HepG2 (cell line): ENCODE measurements at places on chromosomes 3 and 15.

- DNase-seq, result no peak
Observed at GRCh38 chr3:186628756-186629155, 11.4 kb upstream of the FETUB start.

GRCh38 chr3:72782521-72782920 is 65.7 kb downstream of the SHQ1 start:
- no peak for DNase-seq

DNA sequence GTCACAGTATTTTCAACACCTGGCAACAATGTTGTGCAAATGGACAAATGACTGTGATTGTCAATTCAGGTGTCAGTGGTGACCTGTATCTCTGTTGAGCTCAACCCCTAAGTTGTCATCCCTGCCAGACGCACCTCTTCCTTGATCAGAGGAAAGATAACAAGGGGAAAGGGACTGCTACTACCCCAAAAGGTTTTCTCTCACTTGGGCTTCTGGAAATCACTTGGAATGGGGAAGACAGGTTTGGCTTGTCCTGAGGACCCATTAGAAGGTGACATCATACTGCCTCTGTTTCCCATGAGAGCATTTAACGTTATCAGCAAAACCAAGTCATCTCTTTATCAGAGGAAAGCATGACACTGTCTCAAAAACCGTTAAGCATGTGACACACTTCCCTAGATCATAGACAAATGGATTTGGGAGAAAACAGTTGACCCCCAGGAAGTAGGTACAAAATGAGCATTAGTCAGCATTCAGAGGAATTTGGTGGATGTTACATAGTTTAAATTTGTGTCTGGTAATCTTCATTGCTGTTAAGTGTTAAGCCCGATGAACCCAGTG is 769.5 kb downstream of the GRM7 start:
- no peak for DNase-seq

DNA sequence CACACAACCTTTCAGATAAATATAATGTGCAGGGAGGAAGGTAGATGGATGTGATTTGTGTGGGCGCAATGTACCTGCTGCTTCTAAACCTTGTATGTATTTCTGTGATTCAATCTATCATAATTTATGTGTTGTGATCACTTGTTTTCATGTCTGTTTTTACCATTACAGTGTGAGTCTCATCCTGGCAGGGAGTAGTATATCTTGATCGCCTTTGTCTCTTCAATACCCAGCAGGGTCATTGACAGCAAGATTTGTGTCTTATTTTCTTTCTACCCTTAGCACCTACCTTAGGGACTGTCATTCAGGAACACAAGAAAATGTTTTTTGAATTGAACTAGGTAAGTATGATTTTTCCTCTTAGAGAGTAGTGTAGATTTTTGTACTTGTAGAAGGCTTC is 83.7 kb upstream of the SELENOK start:
- no peak for DNase-seq

DNA sequence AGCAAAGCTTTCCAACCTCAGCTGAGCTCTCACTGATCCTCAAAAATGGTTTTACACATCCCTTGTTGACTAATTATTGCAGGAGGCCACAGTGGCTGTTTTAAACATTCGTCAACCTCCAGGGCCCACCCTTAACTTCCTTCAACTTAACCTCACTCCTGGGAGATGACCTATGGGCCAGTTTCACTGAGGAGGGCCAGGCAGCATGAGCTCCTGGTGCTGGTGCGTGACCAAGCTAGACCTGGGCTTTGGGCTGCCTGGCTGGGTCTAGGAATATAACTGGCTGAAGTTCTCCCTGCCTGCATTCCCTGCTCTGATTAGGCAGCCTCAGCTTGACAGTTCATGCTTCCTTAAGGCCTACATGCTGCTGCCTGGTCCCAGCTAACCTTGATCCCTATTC is 273.7 kb upstream of the ATP11B start:
- DNase-seq, result no peak

DNA sequence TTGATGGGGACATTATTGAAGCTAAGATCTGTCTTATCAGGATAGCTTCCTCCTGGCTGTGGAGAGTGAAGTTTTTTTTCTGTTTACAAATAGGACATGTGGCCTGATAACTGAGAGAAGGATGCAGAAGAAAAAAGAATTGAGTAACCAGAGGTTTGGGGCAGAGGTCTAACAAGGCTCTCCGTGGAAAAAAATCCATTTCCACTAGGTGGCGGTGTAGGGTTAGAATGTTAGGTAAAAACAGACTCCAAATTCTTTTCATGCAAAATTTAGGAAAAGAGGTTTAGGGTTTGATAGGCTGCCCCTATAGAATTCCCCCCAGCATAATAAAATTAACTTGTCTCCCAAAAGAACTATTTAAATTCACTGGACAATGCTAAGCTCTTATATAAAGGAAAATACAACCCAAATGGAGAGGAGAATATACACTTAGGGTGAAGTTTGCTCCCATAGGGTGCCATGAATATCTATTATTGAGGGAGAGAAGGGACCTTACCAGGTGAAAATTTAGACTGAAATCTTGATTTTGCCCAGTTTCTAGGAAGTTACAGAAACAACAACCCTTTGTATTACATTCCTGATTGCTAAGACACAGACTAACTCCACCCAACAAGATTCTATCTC is 1560.4 kb downstream of the OTOL1 start:
- peak; percentile 41 for DNase-seq

GRCh38 chr3:160796813-160797164 is 40.8 kb downstream of the PPM1L start:
- DNase-seq, result peak; percentile 17

- no peak for DNase-seq
Observed at GRCh38 chr15:50753463-50753862, 12.0 kb downstream of the SPPL2A start.

DNA sequence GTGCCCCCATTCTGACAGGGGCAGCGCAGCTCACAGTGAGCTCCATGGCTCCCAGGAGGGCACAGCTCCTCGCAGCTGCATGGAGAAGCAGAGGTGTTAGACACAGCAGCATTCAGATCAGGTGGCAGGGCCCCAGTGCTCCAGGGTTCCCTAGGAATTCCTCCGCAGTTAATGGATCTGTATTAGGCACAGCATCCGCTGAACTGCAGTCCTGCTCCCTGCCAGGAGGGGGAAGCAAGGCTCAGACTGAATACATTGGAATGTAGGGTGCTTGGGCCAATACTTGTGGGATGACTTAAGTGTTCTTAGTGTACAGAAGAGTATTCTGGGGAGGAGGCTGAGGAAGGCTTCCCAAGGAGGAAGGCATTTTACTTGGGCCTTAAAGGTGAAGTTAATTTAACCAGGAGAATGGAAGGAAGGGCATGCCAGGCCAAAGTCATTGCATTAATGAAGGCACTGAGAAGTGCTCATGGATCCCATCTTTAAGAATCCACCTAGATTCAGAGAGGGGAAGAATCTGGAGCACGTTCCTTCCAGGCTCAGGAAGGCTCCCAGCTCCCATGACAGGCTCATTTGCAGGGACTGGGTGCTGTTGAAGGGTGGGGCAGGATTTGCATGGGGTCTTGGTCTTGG is 111.6 kb downstream of the RAB11A start:
- DNase-seq, result peak; percentile 30

- DNase-seq, result no peak
Observed at GRCh38 chr3:171817074-171817800, 7.0 kb upstream of the PLD1 start.

- no peak for DNase-seq
Observed at GRCh38 chr15:92909136-92909781, 9.1 kb downstream of the CHD2 start.

DNA sequence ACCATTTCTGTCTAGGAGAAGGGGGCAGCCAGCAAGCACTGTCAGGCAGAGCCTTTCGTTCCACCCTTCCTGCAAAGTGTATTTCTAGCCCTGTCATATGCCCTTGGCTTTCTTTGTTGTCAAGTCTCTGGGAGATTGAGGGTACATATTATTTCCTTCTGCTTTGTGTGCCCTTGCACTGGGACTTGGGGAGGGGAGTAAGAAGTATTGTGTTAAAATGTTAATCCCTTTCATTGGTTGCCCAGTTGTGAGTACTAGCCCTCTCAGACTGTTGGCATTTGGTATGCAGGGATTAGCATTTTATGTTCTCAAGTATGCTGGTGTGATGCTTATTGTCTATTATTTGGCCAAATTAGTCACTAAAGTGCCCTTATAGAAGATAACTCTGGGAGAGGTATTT is 63.9 kb downstream of the RBM6 start:
- no peak for DNase-seq

DNA sequence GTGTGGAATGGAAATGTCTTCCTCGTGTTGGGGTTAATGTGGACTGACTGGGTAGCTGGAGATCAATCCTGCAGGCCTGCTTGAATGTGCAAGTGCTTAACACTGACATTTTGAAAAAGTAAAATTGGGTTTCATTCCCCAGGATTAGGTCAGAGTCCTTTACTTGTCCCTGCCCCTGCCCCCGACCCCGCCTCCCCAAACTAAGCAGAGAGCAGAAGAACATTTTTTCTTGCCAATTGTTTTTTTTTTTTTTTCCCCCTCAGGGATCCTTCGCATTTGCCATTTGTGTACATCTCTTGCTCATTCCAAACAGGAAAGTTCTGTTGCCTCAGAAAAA is 147.0 kb upstream of the NR2F2 start:
- peak; percentile 39 for DNase-seq

GRCh38 chr3:64578062-64578770 is 109.6 kb downstream of the ADAMTS9 start:
- DNase-seq, result no peak

DNA sequence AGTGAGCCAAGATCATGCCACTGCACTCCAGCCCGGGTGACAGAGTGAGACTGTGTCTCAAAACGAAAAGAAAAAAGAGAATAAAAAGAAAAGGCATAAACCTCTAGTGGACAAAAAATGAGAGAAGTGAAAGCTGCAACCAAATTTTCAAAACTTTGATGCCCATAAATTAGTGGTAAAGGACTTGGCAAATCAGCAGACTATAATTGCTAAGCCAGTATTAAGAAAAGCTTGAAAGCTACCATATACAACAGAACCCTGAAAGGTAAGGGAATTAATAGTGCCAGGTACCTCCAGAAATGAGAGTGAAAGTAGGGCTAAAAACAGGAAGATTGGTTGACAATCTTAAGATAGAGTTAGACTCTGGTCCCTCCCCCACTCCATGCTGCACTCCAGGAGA is 32.9 kb upstream of the SLC22A13 start:
- DNase-seq, result no peak

GRCh38 chr3:99624496-99625236 is 13.7 kb upstream of the COL8A1 start:
- DNase-seq, result no peak

DNA sequence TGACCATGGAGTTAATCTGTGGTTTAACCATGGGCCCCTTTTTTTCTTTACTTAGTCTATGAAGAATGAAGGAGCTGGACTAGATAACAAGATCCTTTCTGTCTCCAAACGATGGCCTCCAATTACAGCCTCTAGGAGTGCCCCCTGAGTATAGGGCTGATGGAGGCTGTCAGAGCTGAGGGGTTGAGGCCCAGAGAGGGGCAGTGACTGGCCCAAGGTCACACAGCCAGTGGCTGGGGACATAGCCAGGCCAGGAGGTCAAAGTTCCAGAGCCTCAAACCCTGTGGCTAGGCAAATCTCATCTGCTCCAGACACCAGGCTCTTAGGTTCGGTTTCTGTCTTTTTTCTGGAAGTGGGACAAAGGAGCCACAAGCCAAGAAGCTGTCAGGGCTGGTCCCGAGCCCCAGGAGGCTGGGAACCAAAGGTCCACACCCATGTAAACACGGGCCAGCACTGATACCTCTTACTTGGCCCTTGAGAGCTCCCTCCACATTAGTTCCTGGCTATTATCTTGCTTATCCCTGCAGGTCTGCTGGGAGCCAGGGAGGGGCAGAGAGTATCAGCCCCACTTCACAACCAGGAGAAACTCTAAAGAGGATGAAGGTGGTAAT is 10.3 kb downstream of the RHOV start:
- DNase-seq, result no peak

DNA sequence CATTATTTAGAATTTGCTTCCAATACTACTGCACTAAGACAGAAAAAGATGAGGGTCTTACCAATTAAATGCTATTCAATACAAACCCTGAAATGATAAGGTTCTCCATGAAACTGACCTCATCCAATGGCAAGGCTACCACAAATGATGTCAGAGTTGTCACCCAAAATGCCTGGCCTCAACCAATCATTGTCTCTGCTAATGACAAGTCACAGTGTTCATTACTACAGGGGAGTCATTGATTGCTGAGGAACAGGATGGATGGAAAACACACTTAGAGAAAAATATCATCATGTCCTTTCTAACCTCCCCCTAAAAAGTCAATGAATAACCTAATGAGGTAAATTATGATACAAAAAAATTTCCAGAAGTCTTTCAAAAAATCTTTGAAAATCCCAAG is 91.0 kb downstream of the FOXP1 start:
- DNase-seq, result no peak

DNA sequence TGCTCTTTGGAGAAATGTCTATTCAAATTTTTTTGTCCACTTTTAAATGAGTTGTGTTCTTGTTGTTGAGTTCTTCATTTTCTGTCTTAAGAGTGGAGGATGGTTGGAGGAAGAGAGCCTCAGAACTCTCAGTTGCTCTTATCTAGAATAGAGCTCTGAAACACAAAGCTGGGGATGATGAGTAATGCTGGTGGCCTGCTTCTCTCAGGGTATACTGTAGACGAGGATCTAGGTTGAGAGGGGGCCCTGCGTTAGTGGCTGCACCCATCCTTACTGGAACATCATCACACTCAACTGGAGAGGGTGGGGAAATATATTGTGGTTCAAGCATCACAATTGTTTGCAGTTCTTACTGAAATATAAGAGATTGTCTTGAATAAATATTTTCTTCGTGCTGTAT is 1.8 kb downstream of the SPTSSB start:
- no peak for DNase-seq

DNA sequence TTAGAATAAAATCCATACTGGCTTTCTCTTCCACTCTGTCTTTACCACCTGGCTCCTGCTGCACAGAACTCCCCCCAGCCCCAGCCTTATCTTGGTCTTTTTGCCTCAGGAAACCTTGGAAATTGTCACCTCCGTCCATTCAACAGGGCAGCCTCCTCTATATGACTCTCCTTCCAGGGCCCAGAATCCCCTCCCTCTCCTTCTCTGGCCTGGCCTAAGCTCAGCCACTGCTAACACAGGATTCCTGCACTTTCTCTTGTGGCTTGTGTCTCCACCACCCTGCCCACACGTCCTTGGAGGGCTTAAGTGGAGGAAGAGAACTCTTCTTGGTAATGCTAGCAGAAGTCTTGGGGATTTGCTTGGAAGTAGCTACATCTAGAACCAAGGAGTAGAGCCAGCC is 1.5 kb upstream of the IL17RD start:
- no peak for DNase-seq

- no peak for DNase-seq
Observed at GRCh38 chr3:143699424-143699823, 148.8 kb downstream of the SLC9A9 start.

DNA sequence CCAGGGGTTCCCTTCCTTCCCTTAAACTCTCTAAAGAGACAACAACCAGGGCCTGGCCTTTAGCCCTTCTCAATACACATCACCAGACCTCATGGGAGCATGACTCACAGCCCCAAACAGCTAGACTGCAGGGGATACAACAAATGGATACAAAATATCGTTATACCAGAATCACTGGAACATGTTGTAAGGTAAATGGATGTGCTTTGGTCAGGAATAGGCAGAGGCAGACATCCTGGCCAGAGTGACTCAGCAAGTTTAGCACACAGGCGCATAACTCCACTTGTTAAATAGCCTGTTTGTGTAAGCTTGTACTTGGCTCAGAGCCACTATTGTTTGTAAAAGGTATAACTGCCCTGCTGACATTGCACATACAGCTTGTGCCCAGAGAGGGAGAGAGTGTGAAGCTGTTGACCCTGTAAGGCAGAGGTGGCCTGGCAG is 18.3 kb downstream of the TMED3 start:
- peak; percentile 37 for DNase-seq
